Stimulated activated CD4-positive, alpha-beta T cell treated with anti-CD3 and anti-CD28 coated beads, Interleukin-12 subunit alpha, Interleukin-12 subunit beta, amount 100 ng/mL, for 24 hours (primary cell): ENCODE measurements at places on chromosomes 16 and 17.

DNA sequence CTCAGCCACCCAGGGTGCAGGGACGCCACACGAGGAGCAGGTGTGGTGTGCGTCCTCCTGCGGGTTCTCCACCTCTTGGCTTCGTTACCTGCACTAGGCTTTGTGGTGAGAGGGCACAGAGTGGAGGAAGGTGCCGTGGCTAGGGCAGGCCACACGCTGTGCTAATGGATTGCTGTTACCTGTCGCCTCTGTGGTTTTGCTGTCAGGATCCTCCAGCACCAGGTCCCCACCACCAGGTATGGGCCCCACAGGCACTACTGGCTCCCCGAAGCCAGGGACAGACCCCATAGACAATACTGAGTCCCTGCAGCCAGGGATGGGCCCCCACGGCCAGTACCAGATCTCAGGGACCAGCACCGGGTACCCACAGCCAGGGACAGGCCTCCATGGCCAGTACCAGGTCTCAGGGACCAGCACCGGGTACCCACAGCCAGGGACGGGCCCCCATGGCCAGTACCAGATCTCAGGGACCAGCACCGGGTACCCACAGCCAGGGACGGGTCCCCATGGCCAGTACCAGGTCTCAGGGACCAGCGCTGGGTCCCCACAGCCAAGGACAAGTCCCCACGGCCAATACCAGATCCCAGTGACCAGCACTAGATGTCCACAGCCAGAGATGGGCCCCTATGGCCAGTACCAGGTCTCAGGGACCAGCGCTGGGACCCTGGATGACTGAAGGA is 315.6 kb downstream of the SEC14L1 start:
- no peak for DNase-seq

- DNase-seq = no peak
Observed at GRCh38 chr17:9238340-9239245, 217.3 kb downstream of the NTN1 start.

- DNase-seq = no peak
Observed at GRCh38 chr17:35170968-35171771, 23.0 kb downstream of the SLC35G3 start.

DNA sequence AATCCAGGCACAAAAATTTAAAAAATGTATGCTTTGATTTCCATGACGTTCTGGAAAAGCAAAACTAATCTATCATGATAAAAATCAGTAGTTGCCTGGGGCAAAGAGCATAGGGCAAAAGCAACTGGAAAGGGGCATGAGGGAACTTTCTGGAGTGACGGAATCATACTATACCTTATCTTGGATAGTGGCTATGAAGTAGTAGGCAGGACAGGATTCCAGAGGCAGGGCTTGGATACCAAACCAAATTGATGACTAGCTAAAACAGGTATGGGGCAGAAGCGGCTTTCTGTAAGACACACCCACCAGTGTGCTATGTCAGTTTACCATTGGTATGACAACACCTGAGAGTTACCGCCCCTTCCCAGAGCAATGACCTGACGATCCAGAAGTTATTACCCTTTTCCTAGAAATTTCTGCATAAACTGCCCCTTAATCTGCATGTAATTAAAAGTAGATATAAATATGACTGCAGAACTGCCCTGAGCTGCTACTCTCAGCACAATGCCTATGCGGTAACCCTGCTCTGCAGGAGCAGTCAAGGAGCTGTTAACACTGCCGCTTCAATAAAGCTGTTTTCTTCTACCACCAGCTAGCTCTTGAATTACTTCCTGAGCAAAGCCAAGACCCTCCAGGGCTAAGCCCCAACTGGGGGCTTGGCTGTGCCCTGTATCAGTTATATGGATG is 56.7 kb downstream of the CFDP1 start:
- no peak for DNase-seq

- DNase-seq = no peak
Observed at GRCh38 chr16:91484-91883, 13.5 kb downstream of the MPG start.

DNA sequence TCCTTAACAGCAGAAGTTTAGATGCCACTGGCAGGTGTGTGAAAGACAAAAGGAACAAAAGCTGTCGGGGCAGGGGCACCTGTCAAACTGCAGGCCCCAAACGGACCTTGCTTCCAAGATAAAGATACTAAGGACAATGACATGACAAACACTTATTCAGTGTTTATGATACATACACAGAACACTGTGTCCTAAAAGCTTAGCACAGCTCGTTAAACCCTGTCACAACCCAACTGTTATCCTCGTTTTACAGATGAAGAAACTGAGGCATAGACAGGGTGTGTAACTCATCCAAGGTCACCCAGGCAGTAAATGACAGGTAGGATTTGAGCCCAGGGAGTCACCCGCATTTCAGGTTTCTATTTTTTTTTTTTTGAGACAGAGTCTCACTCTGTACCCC is 9.6 kb downstream of the SDK2 start:
- DNase-seq = no peak

DNA sequence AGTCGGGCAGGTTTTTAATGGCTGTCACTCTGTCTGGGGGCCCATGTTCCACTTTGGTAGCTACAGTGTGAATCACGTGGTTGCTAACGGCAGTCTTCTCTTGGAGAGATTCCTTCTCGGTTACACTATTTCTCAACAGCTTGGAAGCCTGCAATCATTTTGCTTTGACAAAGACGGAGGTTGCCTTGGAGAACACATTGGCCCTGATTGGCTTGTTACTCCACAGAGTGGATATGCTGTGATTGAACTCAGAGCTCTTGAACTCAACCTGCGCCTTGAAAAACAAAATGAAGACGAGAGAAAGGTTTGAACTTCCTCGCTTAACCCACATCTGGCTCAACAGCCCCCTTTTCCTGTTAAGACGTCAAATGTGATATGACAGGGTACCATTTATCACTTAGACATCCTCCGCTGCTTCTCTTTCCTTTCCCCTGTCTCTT is 218.9 kb downstream of the MAF start:
- no peak for DNase-seq

- no peak for DNase-seq
Observed at GRCh38 chr16:88812513-88813268, 963 bp upstream of the APRT start.

DNA sequence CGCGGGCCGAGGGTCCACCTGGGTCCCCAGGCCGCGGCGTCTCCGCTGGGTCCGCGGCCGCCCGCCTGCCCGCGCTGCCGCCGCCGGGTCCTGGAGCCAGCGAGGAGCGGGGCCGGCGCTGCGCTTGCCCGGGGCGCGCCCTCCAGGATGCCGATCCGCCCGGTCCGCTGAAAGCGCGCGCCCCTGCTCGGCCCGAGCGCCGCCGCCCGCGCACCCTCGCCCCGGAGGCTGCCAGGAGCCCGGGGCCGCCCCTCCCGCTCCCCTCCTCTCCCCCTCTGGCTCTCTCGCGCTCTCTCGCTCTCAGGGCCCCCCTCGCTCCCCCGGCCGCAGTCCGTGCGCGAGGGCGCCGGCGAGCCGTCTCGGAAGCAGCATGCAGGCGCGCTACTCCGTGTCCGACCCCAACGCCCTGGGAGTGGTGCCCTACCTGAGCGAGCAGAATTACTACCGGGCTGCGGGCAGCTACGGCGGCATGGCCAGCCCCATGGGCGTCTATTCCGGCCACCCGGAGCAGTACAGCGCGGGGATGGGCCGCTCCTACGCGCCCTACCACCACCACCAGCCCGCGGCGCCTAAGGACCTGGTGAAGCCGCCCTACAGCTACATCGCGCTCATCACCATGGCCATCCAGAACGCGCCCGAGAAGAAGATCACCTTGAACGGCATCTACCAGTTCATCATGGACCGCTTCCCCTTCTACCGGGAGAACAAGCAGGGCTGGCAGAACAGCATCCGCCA is 504 bp downstream of the FOXC2 start:
- no peak for DNase-seq

- peak; percentile 63 for DNase-seq
Observed at GRCh38 chr17:31492880-31493655, 101.6 kb downstream of the RAB11FIP4 start.

- DNase-seq = no peak
Observed at GRCh38 chr17:81049973-81050551, 15.1 kb downstream of the BAIAP2 start.

DNA sequence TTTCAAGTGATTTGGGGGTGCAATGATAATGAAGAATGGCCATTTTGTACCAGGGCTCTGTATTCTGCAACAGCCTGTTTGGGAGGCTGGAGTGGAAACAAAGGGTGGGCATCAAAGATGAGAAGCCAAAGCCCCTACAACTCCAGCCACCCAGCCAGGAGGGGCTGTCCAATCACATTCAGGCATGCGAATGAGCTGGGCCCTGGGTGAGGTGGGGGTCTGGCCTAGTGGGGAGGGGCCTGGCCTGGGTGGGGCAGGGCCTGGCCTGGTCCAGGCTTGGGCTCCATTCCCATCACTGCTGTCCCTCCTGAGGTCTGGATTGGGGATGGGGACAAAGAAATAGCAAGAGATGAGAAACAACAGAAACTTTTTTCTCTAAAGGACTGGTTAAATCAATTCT is 6.4 kb downstream of the AOC3 start:
- DNase-seq = no peak

DNA sequence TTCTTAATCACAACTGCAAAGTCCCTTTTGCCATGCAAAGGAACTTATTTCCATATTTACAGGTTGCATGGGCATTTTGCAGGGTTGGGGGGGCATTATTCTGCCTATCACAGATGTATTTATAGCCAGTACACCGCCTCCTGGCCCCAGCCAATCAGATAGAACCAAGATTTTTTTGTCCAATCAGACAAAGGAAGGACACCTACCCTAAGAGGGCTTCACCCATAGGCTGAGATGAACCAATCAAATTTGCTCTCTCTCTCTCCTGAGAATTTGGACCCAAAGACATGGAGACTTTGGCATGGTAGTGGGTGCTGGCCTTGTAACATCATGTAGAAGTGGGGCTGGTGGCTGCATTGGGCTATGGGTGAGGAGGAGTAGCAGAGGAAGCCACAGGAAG is 3.9 kb upstream of the KCNG4 start:
- no peak for DNase-seq

DNA sequence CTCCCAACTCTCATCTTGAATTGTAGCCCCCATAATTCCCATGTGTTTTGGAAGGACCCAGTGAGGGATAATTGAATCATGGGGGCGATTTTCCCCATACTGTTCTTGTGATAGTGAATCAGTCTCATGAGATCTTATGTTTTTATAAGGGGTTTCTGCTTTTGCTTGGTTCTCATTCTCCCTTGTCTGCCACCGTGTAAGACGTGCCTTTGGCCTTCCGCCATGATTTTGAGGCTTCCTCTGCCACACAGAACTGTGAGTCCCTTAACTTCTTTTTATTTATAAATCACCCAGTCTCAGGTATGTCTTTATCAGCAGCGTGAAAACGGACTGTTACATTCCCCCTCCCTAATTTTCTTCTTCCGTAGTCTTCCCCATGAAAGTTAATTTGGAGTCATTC is 124.0 kb downstream of the ABCA8 start:
- no peak for DNase-seq

GRCh38 chr17:51740531-51740930 is 418.0 kb downstream of the CA10 start:
- DNase-seq = no peak

- no peak for DNase-seq
Observed at GRCh38 chr17:64698725-64699124, 36.6 kb upstream of the SMURF2 start.

- no peak for DNase-seq
Observed at GRCh38 chr16:14106457-14106856, 35.3 kb downstream of the MRTFB start.

DNA sequence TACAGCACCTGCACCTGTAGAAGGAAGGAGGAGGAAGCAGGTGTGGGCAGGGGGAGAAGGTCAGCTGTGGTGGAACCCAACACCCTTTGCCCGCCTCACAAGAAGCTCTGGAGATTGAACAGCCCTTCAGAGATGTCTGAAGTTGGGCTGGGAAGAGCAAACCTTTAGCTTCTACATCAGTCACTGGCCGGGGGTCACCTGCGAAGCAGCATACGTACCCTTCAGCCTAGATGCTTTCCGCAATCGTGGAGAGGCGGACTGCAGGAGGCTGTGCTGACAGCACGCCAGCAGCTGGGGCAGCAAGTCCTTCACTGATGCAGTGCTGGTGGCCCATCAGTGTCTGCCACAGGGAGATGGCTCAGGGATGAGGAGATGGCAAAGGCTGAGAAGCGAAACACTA is 5.2 kb upstream of the HS3ST3B1 start:
- DNase-seq = no peak

- no peak for DNase-seq
Observed at GRCh38 chr17:82439829-82440365, 10.7 kb downstream of the CYBC1 start.

- no peak for DNase-seq
Observed at GRCh38 chr17:78979780-78980623, at the start of gene LGALS3BP. TSS of gene LGALS3BP (minus strand) at chr17:78979923. CDS start at chr17:78977191, 2,732 bp downstream.

- DNase-seq = no peak
Observed at GRCh38 chr16:535446-536405, 8.2 kb downstream of the CAPN15 start.

DNA sequence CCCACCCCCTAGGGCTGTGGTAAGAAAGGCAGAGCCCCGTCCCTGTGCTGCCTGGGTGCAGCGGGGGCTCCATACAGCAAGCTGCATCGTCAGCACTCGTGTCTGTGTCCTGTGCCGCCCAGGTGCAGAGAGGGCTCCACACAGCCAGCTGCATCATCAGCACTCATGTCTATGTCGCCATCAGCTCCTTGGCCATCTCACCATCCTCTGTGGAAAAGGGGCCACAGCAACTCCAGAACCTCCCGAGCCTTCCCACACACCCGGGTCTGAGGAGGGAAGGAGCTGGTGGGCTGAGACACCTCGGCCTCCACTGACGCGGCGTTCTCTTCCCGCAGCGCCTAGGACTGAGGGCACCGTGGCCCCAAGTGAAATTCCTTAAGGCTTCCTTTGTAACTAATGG is 72.9 kb upstream of the CHMP6 start:
- DNase-seq = no peak

DNA sequence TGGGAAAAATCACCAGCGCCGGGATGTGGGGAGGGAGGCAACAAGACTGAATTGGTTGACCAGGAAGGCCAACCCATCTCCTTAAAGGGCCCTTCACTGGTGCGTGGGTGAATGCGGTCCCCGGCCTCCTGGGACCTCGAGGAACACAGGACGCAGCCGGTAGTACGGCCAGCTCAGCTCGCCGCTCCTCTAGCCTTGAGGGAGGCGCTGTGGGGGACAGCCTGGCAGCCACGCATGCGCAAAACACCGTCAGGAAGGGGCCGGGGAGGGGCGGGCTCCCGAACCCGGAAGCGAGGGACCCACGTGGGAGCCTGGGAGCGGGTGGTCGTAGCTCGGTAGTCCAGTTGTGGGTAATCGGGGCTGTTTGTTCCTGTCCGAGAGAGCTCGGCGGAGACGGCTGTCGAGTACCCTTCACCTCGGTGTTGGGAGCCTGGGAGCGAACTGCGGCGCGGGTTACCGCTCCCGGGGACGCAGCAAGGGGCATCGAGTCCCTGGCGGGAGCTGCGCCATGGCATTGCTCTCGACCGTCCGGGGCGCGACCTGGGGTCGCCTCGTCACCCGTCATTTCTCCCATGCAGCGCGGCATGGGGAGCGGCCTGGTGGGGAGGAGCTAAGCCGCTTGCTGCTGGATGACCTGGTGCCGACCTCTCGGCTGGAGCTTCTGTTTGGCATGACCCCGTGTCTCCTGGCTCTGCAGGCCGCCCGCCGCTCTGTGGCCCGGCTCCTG is at the start of gene MRM1:
TSS of gene MRM1 (plus strand) at position 281 of the 727 bp plus-strand sequence. CDS start at position 509, 228 bp downstream.
- peak; percentile 85 for DNase-seq

- no peak for DNase-seq
Observed at GRCh38 chr17:70820276-70820675, 650.9 kb downstream of the KCNJ2 start.

- DNase-seq = no peak
Observed at GRCh38 chr16:75590920-75591843, 25.0 kb downstream of the GABARAPL2 start.
